ENCODE measurements at places on chromosomes 7 and 10.

DNA sequence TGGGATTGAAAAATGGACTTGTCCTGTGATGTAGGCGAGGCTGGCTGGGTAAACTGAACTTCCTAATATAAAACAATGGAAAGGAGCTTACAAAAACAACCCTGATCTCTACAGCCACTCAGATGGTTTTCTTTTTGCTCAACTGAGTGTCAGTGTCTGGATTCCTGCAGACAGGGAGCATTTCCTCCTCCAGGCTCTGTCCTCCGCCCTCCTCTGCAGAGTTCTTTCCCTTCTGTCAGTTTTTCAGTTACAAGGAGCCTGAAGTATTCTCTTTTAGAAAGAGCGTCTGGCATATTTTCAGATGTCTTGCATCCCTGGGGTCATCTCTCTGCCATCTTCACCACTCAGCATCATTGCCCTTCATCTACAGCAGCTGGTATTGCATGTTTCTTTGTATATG is 50.0 kb upstream of the PITRM1 start:
- no peak for DNase-seq

DNA sequence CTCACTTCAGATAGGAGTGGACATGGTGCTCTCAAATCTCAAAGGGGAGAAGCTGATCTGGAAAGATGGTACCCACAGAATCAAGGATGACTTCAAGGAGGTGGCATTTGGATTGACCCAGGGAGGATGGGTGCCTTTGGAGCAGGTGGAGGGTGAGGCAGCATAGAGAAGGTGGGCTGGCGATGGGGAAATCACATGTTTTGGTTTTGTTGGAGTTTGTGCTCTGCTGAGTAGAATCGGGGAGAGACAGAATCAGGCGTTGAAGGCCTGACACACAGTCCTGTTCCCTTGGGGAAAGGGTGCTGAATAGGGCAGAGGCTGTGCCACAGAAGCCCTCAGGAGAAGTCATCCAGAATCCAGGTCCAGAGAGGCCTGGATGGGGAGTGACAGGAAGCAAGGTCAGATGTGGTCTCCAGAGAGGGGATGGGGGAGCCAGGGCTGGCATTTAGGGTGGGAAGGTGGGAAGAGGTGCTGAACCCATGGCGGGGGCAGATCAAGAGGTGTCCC is 291.1 kb downstream of the GLRX3 start:
- DNase-seq = no peak

GRCh38 chr7:156604836-156605695 is 35.5 kb upstream of the RNF32 start:
- DNase-seq = no peak

GRCh38 chr10:50513956-50514355 is 109.8 kb downstream of the SGMS1 start:
- no peak for DNase-seq

DNA sequence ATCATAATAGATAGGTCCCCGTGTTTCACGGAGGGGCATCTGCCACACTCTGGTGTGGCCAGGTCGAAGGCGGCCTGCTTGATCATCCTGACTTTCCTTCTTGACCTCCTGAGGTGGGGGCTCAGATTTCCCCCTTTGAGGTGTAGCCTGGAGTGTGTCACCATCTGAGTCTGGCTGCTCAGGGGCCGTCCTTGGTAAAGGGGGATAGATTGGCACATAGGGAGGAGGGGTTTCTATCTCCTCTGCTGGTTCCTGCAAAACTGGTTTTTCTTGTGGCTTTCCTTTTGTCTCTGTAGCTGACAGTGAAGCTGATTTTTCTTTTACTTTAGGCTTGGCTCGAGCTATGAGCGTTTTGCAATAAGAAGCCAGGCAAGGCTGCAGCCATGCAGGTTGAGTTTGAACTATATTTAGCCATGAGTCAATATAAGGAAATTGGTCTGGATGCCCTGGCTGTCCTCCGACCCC is 7.1 kb upstream of the ZNF117 start:
- DNase-seq = no peak

DNA sequence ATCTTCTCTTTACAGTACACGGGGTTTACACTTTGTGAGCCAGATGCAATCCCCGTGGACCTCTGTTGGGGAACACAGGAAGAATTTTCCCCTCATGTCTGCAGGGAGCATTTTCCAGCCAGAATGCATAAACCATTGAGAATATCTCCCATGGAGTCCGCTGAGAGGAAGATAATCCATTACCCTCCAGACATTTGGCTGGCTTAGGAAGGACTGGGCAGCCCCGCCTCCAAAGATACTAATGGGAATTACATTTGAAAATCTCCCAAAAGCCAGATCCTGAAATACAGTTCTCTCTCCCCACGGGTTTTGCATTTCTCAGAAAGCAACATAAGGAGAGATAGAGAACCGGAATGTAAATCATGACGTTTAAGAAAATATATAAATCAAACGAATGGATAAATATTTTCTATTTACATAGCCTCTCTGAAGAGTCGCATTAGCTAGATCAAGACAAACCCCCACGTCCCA is 53.5 kb downstream of the TRIL start:
- no peak for DNase-seq

- DNase-seq = no peak
Observed at GRCh38 chr10:104440221-104440620, 86.6 kb downstream of the CFAP58 start.

DNA sequence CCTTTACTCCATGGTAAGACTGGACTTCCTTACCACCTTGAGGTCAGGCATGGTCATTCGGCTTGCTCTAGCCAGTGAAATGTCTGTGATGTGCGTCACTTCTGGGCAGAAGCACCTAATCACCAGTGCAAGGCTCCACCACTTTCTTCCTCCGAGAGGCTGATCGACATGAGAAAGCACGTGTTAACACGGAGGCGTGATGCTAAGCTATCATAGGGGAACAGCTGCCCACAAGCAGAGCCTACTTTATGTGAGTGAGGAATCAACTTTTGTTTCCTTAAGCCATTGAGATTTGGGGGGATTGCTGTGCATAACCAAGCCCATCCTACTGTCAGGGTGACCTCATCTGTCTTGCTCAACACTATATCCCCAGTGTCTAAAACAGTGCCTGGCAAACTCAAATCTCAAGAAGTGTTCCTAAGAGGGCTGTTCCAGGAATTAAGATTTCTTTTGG is 23.1 kb upstream of the SAR1A start:
- no peak for DNase-seq

DNA sequence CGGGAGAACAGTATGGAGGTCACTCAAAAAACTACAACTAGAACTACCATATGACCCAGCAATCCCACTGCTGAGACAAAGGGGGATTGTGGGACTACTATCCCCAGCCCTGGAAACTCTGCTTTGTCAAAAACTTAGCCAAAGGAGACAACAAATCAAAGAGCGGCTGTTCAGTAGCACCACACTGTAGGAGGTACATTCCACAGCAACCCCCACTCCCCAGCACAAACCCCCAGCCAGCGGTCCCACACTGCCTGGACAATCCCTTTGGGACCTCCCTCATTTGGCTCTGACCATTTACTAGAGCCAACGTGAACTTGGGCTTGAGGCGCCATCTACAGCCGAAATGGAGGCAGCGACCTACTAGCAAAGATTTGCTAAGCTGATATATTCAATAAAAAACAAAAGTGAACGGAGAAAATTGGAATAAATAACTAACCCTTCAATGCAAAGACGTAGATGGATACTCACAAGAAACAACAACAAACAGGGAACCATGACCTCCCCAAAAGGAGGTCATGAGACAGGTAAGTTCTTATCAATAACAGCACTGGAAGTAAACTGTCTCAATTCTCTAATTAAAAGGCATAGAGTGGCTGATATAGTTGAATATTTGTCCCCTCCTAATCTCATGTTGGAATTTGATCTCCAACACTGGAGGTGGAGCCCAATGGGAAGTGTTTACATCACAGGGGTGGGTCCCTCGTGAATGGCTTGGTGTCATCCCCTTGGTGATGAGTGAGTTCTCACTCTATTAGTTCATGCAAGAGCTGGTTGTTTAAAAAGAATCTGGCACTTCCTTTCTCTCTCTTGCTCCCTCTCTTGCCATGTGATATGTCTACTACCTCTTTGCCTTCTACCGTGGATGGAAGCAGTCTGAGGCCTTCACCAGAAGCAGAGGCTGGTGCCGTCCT is 119.0 kb upstream of the KCNMA1 start:
- DNase-seq = peak; percentile 41

- no peak for DNase-seq
Observed at GRCh38 chr7:22565315-22565811, 65.4 kb upstream of the STEAP1B start.

- DNase-seq = no peak
Observed at GRCh38 chr7:91710881-91711280, 169.6 kb downstream of the MTERF1 start.

- DNase-seq = no peak
Observed at GRCh38 chr7:105131890-105132289, 117.9 kb downstream of the KMT2E start.

GRCh38 chr7:13948019-13948801 is 41.3 kb downstream of the ETV1 start:
- DNase-seq = no peak

DNA sequence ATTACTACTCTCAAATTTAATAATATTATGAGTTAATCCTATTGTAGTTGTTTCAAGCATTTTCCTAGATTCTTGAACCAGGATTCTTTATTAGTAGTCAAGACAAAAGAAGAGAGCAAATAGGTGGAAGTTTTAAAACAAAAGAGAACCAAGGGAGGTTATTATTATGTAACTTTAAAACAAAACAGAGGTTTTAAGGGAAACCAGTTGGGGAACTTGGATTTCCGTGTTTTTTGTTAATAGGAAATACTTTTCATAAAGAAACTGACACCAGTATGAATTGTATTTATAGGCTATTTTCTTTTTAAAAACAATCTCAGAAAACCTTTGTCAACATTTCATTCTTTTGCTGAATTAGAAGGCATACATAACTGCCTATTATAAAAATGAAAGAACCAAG is 183.9 kb downstream of the WNT2 start:
- DNase-seq = no peak

GRCh38 chr7:156063241-156063810 is 251.1 kb upstream of the SHH start:
- no peak for DNase-seq

- DNase-seq = peak; percentile 57
Observed at GRCh38 chr7:104137971-104138370, 69.8 kb downstream of the ORC5 start.

DNA sequence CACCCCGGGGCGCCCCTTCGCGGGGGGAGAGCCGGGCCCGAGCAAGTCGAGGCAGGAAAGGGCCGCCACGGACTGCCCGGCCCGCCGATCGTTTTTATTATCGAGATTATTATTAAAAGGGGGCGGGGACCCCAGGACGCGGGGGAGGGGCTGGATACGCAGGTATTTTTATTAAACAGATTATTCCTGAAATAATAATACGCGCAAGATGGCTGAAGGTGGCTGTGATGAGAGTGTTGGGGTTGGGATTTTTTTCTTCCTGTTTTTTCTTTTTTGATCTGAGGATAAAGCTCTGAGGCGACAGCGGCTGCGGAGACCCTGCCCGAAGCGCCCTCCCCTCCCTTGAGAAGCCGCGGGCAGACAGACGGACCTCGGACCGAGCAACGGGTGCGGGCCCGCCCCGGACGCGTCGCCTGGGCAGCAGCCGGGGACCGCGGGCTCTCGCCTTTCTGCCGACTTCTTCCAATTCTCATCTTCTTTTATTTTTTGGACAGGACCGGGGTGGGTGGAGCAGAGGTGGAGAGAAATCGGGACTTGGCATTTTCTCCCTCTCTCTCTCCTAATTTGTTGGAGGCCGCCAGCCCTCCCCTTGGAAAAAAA is 1.4 kb upstream of the TRIM8 start:
- no peak for DNase-seq

Data from non-pigmented ciliary epithelial cell (primary cell).